ENCODE measurements at places on chromosomes 3 and 15.

DNA sequence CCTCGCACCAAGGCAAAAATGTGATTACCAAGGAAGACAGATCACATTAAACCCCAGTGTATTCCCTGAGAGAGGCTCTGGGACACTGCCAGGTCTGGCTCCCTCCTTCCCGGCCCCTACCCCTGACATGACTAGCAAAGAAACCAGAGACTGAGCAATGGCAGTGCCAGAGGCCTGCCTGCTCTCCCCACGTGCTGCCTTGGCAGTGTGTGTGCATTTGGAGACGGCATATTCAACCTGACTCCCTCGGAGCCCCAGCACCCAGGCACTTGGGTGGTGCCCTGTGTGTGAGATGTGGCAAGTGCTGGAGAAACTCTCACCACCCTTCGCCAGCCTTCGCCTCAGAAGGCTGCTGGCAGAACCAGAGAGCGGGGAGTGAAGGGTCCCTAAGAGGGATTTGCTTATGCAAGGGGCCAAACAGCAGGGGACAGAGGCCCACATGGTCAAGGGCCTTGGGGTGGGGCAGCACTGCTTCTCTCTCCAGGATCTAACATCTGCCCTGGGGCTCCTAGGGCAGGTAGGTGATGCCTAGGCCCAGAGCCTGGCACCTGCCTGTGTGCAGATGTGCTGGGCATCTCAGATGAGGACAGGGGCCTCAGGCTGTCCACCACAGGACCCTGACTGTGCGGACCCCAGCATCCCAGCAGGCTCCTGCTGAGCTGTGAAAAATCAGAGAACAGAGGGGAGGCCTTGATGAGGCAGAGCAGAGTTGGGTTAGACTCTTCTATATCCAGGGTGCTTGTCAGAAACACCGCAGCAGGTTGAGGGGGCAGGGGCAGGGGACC is 23.6 kb upstream of the PLXNA1 start:
- no peak for DNase-seq

DNA sequence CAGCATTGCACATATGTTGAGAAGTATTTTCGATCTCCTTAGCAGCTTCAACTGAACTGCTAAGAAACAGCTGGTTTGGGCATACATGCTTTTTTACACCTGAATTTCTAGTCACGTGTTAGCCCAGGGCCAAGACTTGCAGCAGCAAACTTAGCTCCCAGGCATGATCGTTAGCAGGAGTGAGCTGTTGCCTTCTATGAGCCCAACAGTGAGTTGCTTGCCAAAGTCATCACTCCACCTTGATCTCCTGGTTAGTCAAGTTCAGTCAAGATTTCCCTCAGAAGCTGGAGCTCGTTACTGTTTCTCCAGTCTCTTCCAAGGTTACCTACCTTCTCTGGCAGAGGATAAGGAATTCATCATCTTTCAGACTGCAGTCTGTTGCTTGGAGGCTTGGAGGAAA is 100.4 kb upstream of the SEMA6D start:
- no peak for DNase-seq

- no peak for DNase-seq
Measured at GRCh38 chr15:31268911-31269784, 57.5 kb upstream of the KLF13 start.

DNA sequence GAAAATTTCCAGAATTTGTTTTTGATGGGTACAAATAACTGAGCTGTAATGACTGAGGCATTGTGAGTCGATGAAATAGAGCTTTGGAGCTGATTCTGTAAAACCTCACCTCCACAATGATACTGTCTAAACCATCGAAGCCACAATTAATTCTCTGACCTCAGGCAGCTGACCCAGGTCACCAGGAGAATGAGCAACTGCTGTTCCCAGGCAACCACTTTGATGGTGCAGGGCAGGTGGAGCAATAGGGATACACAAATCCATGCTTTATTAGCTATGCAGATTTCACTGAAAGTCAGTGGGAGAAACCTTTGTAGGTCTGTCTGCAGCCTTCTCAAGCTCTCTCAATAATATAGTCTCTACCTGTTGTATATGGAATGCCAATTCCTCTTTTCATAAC is 204.4 kb downstream of the RYR3 start:
- no peak for DNase-seq

DNA sequence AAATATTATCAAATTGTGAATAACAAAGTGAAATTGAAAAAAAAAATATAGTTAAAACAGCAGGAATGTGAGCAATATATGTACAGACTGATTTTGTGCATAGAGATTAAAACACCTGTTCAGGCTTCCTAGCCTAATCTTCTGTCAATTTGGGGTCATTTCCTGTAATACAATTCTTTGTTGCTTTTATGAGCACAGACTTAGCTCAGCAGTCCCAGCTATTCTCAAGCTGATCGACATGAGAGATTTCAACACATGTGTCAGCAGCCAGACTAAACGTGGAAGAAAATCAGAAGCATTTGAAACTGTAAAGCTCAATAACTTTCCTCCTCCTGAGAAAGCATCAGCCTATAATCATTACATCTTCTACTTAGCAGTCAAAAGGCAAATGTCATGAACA is 1.6 kb upstream of the FHIT start:
- no peak for DNase-seq

DNA sequence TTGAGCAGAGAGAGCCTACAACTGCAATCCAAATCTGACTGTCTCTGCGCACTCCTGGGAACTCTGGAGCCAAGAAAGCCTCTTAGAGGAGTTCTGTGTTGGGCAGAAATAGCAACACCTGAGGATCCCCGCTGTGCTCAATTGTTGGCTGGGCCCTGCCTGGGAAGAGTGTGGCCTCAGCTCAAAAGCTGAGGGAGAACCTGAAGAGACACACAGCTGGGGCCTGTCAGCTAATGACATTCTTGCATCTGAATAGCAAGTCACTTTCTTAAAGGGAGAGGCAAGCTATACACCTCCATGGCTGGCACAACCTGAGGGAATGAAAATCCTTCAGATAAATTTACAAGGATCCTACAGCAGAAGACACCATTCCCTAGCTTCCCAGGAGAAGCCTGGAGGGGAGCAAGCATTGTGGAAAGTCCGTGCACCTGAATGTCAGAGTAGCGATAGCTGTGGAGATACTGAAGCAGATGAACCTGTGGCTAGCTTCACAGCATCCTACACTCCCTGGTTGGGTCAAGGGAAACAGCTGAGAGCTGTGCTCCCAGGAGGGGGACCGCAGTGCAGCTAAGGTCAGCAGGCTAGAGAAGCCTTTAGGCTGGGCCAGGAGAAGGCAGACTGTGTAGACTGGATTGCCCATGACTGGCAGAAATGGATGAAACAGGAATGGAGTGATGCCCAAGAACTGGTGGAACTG is 159.9 kb upstream of the PFN2 start:
- DNase-seq: no peak

GRCh38 chr3:40779039-40779438 is 254.3 kb downstream of the ZNF621 start:
- DNase-seq: no peak

- no peak for DNase-seq
Measured at GRCh38 chr3:23659274-23659673, 146.5 kb upstream of the UBE2E1 start.

GRCh38 chr3:102136183-102136582 is 286.9 kb downstream of the NFKBIZ start:
- no peak for DNase-seq

GRCh38 chr15:32682569-32682968 is 35.2 kb upstream of the GREM1 start:
- peak; percentile 91 for DNase-seq

DNA sequence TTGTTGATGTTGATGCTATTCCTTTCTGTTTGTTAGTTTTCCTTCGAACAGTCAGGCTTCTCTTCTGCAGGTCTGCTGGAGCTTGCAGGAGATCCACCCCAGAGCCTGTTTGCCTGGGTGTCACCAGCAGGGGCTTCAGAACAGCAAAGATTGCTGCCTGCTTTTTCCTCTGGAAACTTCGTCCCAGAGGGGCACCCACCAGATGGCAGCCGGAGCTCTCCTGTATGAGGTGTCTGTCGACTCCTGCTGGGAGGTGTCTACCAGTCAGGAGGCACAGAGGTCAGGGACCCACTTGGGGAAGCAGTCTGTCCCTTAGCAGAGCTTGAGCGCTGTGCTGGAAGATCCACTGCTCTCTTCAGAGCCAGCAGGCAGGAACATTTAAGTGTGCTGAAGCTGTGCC is 303.2 kb downstream of the ZIC1 start:
- DNase-seq: no peak

- DNase-seq: peak; percentile 83
Measured at GRCh38 chr15:101675796-101676582, 23.8 kb upstream of the TM2D3 start.

DNA sequence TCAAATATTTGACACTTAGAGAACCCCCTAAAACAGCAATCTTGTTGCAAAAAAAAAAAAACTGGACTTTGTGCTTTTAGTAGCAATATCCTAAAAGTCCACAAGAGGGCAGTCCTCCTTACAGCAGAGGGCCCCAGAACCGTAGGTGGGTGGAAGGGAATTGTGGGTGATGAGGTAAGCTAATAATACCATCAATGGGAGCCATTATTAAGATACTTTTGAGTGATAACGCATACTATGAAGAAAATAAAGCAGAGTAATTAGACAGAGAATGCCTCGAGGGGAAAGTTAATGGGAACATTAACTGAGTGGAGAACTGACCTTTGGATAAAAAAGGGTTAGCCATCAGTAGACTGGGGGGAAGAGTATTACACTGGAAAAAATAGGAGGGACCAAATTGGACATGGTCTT is 229.9 kb downstream of the THRB start:
- DNase-seq: peak; percentile 12
